HT1080 (cell line): ENCODE measurements at places on chromosomes 1 and 21.

- no peak for DNase-seq
Measured at GRCh38 chr1:246781212-246781611, 57.0 kb downstream of the SCCPDH start.

DNA sequence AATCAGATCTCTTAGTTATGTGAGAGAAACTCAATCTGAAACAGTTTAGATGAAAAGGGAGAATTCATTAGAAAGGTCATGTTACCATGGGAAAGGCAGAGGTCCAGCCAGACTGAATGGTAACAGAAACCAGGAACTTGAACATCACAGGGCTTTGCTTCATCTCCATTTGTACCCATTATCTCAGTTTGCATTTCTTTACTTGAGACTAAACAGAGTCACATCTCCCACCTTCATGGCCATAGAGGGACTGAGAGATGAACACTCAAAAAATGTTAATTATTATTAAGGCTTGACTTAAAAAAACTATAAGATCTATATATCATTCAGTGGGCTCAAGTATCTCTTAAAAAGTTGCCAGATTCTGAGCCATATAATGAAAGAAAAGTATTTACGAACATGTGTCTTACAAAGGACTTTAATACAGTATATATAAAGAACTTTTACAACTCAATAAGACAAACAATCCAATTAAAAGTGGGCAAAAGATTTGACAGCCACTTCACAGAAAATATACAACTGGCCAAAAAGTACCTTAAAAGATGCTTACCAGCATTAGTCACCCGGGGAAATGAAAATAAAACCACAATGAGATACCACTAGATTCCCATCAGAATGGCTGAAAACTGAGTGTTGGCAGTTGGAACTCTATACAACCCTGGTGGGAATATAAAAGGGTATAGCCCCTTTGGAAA, 13.2 kb downstream of the KYAT3 start:
- DNase-seq = peak; percentile 52

- no peak for DNase-seq
Measured at GRCh38 chr21:32048353-32048752, 175.5 kb downstream of the HUNK start.

DNA sequence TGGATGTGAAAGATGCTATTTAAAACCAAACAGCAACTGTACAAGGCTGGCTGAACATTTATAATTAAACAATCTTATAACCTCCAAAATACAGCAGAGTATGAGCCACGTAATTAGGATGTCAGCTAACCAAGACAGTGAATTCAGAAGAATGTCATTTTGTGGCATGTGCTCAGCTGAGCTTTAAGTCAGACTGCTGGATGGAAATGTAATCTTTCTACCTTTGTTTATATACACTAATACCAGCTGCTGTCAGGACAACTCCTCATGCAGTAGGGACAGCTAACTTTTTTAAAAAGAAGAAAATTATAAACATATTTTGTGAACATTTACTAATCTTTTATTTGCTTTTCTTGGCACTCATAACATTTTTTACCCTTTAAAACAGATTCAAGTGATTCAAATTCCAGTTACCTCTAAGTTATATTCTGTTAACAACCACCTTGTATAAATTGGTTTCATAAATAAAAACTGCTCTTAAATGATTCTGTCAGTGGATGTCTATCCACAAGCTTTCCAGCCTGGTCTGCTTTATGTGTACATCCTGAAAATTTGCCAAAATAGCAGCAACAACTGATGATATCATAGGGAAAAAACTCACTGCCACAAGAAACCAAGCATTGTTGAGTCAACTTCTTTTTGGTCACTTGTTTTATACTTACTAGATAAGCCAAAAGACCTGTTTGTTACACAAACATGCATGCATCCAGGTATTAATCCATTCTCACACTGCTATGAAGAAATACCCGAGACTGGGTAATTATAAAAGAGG, 36.1 kb downstream of the DPH5 start:
- peak; percentile 59 for DNase-seq

GRCh38 chr1:119758584-119758983, 10.1 kb downstream of the HMGCS2 start:
- no peak for DNase-seq

DNA sequence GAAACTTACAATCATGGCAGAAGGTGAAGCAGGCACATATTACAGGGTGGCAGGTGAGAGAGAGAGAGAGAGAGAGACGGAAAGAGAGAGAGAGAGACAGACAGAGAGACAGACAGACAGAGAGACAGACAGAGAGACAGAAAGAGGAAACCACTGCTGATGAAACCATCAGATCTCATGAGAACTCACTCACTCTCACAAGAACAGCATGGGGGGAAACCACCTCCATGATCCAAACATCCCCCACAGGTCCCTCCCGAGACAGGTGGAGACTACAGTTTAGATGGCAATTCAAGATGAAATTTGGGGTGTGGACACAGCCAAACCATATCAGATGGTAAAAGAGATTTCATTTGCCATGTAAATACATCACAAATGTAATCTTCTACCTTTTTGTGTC, 708.1 kb downstream of the MRPL39 start:
- no peak for DNase-seq

DNA sequence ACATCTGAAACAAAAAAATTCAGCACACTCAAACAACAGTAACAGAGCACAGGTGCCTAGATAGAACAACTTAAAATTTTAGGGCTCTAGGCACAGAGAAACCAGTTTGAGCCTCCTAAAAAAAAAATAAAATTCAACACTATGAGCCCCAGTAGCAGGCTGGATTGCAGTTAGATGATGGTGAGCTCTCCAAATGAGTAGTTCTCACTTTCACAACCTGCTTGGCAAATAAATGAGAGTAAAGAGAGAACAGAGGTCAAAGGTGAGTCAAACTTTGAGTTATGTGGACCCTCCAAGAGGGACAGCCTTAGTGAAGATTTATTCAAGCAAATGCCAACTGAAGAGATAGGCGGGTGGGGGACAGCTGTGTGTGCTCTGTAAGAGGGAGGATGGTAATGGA, 3.6 kb downstream of the BEND5 start:
- DNase-seq = no peak

- peak; percentile 32 for DNase-seq
Measured at GRCh38 chr1:56363007-56363770, 216.2 kb downstream of the PLPP3 start.

DNA sequence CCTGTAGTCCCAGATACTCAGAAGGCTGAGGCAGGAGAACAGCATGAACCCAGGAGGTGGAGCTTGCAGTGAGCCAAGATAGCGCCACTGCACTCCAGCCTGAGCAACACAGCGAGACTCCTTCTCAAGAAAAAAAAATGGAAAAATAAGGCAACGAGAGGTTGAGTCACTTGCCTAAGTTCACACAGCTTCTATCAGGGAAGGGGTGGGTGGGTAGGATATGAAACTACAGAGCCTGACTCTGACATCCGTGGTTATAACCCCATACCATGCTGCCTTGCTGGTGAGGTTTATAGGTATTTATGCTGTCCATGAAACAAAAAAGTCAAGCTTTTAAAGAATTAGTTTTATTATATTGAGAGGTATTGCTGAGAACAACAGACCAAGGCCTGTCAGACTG, 61.5 kb upstream of the RAB4A start:
- DNase-seq = no peak

DNA sequence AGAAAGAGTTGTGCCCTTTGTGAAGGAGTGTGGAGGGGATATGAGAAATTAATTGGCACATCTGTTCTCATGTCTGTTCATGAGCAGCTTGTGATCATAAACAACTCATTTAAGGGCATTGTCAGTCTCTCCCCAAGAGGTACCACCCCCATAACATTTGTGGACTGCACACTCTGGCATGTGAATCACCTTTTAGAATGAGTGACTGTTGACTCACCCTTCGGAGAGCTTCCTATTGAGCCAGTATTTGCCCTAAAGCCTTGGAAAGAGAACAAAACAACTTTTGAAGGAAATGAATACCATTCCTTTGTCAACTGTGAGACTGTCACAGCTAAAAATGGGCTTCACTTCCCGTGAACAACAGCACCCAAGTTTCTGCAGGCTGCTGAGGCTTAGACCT, 27.5 kb upstream of the MYSM1 start:
- DNase-seq = peak; percentile 99

- peak; percentile 51 for DNase-seq
Measured at GRCh38 chr1:235078480-235079381, 49.9 kb downstream of the TOMM20 start.

- peak; percentile 63 for DNase-seq
Measured at GRCh38 chr1:208235982-208236761, 8.0 kb downstream of the PLXNA2 start.

DNA sequence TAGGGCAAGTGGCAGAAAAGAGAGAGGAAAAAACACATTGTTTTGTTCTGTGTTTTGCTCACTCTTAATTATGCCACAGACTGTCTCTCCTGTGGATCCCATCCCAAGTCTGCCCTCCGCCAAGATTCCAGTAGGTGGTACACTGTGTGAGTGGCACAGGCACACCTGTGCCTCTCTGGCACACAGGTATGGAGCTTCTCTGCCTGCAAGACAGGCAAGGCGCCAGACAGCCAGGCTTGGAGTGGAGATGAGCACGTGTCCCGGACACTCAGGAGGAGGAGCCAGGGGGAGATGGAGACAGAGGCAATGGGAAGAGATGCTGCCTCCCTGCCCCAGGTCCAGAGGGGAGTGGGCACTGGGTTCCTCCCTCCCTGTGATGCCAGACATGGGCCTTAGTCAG, 6.5 kb upstream of the GRIK3 start:
- no peak for DNase-seq

- no peak for DNase-seq
Measured at GRCh38 chr1:154536570-154536969, 21.9 kb downstream of the UBE2Q1 start.

GRCh38 chr1:29171521-29171920, 10.2 kb downstream of the SRSF4 start:
- no peak for DNase-seq

GRCh38 chr21:45208627-45208951, 79.1 kb downstream of the POFUT2 start:
- peak; percentile 35 for DNase-seq

DNA sequence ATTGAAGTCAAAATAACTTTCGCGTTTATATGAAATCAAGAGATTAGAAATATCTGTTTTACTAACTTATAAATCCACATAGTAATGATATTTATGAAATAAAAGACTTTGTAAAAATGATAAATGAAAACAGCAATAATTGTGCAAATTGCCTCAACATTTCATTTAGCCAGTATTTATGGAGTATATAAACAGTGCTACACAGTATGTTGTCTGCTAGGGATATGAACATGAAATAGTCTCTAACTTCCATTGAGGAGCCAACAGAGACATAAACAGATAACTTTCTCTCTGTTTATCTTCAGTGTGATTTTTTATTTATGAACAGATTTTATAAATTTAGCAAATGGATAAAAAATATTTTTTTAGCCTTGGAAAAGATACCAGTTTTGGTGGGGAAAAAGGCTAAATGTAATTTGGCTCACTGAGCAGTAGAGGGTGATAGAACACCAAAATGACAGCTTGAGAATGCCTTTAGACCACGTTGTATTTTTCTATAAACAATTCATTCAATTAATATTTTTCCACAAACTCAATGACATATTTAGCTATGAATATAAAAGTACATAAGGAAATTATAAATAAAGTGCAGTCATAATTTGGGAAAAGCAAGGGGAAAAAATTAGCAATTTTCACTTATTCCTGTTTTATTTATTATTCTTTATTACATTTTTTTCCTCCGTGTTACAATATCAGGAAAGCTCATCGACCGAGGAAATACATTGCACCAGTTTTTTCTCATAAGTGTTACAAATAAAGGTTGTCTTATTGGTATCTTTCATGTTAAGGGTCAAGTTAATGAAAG, 47.5 kb upstream of the EEIG2 start:
- peak; percentile 14 for DNase-seq

DNA sequence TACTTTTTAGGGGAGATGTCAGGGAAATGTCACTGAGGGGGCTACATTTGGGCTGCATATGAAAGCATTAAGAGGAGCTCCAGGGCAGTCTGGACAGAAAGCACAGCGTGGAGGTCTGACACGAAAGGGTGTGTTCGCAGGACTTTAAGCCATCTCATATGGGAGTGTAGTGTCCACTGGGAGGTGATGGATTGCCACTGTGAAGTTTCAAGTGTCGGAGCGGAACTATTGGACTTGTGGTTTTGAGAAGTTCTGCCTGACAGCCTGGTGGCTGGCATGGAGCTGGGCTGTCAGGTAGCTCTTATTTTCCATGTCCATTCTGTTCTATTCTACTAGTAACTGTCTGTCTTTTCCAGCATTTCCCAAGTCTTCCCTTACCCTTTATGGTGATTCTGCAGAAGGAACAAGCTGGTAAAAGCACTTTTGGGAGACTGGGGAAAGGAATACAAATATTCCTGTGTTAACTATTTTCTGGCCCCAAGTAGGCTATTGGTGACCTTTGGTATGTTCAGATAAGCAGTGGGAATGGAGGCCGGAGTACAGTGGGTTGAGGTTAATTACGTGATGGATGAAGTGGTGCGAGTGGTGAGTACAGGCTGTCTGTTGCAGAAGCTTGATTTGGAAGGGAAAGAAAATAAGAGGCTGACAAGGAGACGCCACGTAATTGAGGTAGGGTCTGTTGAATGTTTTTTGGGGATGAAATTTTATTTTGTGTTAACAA, 19.3 kb downstream of the B3GALT5 start:
- no peak for DNase-seq

DNA sequence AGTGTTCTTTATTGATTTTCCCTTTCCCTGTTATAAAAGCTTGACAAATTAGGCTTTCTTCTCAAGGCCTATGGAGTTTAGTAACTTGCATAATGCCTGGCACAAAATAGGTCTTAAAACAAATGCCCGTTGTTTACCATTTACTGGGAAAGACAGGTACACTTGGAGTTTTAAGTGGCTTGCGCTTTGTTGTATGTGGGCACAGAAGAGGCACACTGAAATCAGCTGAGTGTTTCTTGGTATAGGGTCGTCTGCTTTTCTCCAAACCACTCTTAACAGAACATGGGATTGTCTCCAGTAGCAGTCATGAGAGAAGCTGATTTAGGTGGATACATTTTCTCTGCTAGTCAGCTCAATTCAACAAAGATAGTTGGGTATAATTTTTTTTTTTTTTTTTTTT, 132.5 kb downstream of the SYT14 start:
- no peak for DNase-seq

GRCh38 chr1:232982238-232982944, 32.0 kb downstream of the NTPCR start:
- peak; percentile 62 for DNase-seq

GRCh38 chr1:207867136-207868109, 43.5 kb downstream of the CD34 start:
- DNase-seq = no peak

- no peak for DNase-seq
Measured at GRCh38 chr1:83769072-83769471, 229.9 kb downstream of the TTLL7 start.

DNA sequence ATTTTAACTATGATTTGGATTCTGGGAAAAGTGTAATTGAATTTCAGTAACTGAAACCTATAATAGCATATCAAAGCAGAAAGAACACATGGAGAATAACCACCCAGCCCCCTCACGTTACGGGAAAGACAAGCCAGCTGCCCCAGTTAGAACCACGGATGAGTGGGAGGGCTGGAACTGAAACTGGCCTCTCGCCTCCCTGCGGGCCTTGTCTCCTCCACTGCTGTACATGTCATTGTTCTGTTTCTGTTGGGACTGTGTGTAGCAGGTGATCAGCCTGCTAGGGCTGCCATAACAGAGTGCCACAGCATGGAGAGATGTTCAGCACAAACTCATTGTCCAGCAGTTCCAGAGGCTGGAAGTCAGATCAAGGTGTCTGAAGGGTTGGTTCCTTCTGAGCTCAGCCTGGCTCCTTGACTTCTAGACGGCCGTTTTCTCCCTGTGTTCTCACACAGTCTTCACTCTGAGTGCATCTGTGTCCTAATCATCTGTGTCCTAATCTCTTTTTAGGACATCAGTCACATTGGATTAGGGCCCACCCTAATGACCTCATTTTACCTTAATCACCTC, 52.4 kb downstream of the MAP3K21 start:
- no peak for DNase-seq

- no peak for DNase-seq
Measured at GRCh38 chr1:182092336-182092735, 30.8 kb upstream of the ZNF648 start.
